ENCODE measurements at places on chromosomes 13 and 19. TPM values are rescaled to one million over a fixed set of nuclear protein-coding genes. Genes with fewer than 3 reads are reported as not detected.
A peak's percentile ranks its signal among the peaks of the same experiment; 100 is the strongest.

SOHLH2 gene
- total RNA-seq: 2.3 TPM

RFPL4A gene
- total RNA-seq: not detected

MYO16 gene
- 0.13 TPM for total RNA-seq

DNA sequence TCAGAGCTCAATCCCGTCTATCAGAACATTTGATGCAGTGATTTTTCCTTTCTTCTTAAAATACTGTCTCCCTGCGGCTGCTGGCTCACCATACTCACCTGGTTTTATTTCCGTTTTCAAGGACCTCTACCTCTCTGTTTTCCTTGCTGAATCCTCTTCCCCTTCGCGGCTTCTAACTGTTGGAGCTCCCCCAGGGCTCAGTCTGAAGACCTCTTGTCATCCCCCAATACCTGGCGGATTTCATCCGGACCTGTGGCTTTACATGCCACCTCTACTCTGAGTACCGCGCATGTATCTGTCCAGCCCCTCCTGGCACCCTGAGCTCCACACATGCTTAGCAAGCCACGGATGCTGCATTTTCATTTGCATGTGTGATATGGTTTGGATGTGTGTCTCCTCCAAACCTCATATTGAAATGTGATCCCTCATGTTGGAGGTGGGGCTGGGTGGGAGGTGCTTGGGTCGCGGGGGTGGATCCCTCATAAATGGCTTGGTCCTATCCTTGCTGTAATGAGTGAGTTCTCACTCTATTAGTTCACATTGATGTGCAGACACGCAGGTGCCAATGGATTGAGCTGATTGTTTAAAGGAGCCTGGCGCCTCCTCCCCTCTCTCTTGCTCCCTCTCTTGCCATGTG lies 106.2 kb upstream of the LSM14A start:
- no peaks in the 10 kb centered on the region for H3K4me1 ChIP-seq
- DNase-seq: no peak
- no peak overlapping the region for H3K4me3 ChIP-seq
- H3K36me3 ChIP-seq: no peaks in the 10 kb centered on the region
- H3K27me3 ChIP-seq: peaks cover 66% of the 10 kb centered on the region

- no peaks in the 10 kb centered on the region for H3K4me1 ChIP-seq
- H3K27me3 ChIP-seq: no peaks in the 10 kb centered on the region
- H3K4me3 ChIP-seq: no peak overlapping the region
- DNase-seq: no peak
- H3K27ac ChIP-seq: no peak overlapping the region
Measured at GRCh38 chr13:77055158-77055557, 28.2 kb upstream of the FBXL3 start.

- peak overlapping the region; percentile 90 for H3K27ac ChIP-seq
- H3K4me1 ChIP-seq: peaks cover 76% of the 10 kb centered on the region
- peak overlapping the region; percentile 28 for H3K4me3 ChIP-seq
- H3K27me3 ChIP-seq: no peaks in the 10 kb centered on the region
- peak; percentile 74 for DNase-seq
Measured at GRCh38 chr19:35123573-35123972, 8.0 kb downstream of the FXYD3 start.

- H3K36me3 ChIP-seq: no peaks in the 10 kb centered on the region
- H3K4me3 ChIP-seq: no peak overlapping the region
- no peak for DNase-seq
- no peaks in the 10 kb centered on the region for H3K27me3 ChIP-seq
Measured at GRCh38 chr13:26424181-26424580, 133.3 kb upstream of the WASF3 start.

DNA sequence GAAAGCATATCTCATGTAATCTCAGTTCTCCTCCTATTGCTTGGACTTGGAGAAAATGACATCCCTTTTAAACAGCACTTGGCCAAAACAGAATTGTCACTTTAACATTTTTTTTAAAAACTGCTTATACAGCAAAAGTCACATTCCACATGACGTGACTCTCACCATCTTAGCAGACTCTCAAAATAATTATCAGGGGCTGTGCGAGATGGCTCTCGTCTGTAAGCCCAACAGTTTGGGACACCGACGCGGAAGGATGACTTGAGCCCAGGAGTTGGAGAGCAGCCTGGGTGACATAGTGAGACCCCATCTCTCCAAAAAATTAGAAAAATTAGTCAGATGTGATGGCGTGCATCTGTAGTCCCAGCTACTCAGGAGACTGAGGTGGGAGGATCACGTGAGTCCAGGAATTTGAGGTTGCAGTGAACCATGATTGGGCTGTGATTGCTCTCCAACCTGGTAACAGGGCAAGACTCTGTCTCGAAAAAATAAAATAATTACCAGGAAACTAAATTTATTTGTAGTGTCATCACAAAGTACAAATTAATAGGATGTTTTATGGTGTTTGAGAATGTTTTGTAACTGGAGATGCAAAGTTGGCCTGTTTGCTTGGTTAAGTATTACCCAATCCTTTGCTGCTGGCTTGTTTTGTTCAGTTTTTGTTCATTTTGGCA lies 8.8 kb downstream of the SAFB start:
- H3K4me3 ChIP-seq: no peak overlapping the region
- no peaks in the 10 kb centered on the region for H3K36me3 ChIP-seq
- H3K27me3 ChIP-seq: no peaks in the 10 kb centered on the region

DNA sequence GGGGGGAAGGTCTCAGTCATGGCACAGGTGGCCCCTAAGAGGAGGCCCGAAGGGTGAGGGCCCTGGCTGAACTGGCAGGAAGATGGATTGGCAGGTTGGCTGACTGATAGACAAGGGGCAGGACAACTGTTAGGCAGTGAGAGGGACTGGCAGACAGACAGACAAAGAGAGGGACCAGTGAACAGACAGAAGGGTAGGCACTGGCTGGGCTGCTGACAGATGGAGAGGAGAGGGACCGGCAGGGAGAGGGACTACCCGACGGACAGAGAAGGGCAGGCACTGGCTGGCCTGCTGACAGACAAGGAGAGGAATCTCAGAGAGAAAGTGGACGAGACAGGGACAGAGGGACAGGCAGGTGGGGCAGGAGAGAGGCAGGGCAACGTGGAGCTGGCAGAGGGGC lies 31.8 kb upstream of the EHD2 start:
- no peak for DNase-seq
- no peak overlapping the region for H3K27ac ChIP-seq
- 0 out of 2 replicates have a peak, but pooled peaks cover 4% of the 10 kb centered on the region for H3K36me3 ChIP-seq
- H3K27me3 ChIP-seq: no peaks in the 10 kb centered on the region
- no peak overlapping the region for H3K4me3 ChIP-seq

GRCh38 chr19:35872180-35872579 lies 3.8 kb downstream of the APLP1 start:
- H3K36me3 ChIP-seq: no peaks in the 10 kb centered on the region
- H3K4me1 ChIP-seq: no peaks in the 10 kb centered on the region
- no peak for DNase-seq
- no peak overlapping the region for H3K27ac ChIP-seq

GRCh38 chr13:95524264-95524901 lies 28.1 kb upstream of the CLDN10 start:
- no peak for DNase-seq
- H3K4me1 ChIP-seq: peaks cover under 1% of the 10 kb centered on the region
- H3K27me3 ChIP-seq: no peaks in the 10 kb centered on the region
- 0 out of 2 replicates have a peak, but pooled peaks cover 3% of the 10 kb centered on the region for H3K36me3 ChIP-seq

GRCh38 chr13:88704600-88705275 lies 1033.6 kb downstream of the SLITRK5 start:
- H3K4me1 ChIP-seq: no peaks in the 10 kb centered on the region
- no peaks in the 10 kb centered on the region for H3K27me3 ChIP-seq
- no peak for DNase-seq
